ENCODE measurements at places on chromosomes 16 and 17.

DNA sequence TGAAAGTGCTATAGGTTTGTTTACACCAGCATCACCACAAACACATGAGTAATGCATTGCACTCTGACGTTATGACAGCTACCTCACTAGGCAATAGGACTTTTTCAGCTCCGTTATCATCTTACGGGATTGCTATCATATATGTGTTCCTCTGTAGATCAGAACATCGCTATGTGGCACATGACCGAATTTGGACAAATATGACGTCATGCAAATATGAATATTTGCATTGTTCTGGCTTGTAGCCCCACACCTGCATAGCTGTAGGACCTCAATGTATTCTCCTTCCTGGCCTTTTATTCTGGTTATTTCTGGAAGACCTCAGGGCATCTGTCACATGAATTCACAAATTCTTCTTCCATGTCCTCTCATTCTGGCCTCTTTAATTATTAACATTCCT, 393.2 kb downstream of the CDH13 start:
- DNase-seq = no peak

DNA sequence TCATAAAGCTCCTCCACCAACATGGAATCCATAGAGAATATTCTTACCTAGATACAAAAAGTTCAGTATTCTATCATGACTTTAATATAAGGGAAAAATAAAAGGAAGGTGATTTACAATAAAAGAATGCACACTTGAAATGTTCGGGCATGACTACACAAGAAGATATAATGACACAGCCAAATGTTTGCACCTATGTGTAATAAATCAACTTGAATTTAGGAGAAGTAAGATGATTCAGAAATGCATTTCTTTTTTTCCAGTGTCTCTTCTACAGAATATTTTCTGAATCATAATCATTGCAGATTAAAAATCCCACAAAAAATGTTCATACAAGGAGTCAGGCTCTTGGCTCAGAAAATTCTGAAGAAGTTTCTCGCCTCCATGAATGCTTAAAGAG, 404.0 kb upstream of the HSBP1 start:
- no peak for DNase-seq

GRCh38 chr16:24164416-24164815, 91.7 kb upstream of the CACNG3 start:
- DNase-seq = no peak

DNA sequence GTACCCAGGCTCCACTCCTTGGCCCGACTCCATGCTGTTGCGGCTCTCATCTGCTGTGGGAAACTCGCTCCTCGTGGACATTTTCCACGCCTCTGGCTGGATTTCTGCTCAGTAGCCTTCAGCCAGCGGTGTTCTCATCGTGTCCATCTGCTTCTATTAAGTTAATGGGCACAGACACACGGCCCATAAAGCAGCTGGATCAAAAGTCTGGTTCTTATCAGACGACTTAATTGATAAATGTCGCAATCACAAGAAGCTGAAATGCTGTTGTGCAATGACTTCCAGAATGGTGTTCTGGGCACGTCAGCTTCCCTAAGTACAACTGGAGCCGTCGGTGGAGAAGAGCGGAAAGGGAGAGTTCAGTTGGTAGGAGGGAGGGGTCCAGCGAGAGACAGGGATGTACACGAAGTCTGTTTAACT, 211.7 kb upstream of the CHMP6 start:
- DNase-seq = no peak

GRCh38 chr16:49516382-49517036, 142.9 kb downstream of the C16orf78 start:
- no peak for DNase-seq

DNA sequence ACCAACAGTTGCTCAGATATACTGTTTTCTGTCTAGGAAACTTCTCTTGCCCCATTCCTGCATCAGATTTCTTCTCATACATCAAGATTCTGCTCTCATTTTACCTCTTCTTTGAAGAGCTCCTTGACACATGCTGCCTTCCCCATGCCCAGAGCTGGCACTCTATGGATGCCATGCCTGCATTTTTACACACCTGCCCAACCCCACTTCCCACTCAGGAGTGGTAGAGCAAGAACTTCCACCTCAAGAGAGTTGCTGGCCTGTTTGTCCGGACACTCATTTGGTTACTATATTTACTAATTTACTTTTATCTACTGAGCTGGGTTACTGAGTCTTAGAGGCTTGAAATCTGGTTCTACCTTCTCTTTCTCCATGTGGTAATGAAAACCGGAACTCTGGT, 98.3 kb upstream of the HLF start:
- no peak for DNase-seq

All from cardiac septum (tissue), 1 donor.